Chondrocyte (in vitro differentiated cells): ENCODE measurements at places on chromosomes 3 and 15. TPM values are rescaled to one million over a fixed set of nuclear protein-coding genes. Genes with fewer than 3 reads are reported as not detected.

SCAPER gene
- total RNA-seq: 16.3 to 19.3 TPM (median 17.3 TPM) in 3 replicates

NRG4 gene
- not detected in 3 replicates for total RNA-seq

CMSS1 gene
- 19.5 to 57.6 TPM (median 22.3 TPM) in 3 replicates for total RNA-seq

MUC13 gene
- not detected in 3 replicates for total RNA-seq

GASK1A gene
- total RNA-seq: 0.17 TPM in 1 of 3 replicates, not detected in the others

DNA sequence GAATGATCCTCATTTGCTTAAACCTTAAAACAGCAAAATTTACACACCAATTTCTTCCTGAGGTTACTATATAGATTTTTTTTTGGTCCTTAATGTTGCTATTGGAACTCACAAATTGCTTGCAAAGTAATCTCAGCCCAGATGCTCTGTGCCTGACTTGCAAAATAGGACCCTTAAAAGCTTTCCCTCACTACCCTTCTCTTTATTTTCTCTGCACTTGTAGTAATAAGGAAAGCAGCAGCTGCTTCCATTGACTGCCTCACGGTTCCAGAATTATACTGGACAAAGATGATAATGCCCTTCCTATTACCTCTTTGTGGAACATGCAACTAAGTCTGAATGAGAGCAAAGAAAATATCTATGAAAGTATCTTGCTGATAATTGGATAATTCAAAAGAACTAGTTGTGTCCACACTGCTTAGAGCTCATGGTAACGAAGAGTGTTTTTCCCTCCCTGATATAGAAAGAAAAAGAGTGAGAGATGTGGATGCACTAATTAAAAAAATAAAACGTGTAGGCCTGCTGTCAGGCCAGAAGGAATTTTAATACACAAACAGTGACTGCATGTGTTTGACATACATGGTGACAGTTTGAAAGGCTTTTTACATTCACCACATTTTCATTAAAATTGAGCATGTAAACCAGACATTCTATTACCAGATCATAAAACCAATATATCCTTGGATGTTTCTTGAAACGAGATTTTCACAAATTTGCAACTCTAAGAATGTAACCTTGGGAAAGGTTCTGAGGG, 783.1 kb downstream of the GBE1 start:
- DNase-seq: no peak

DNA sequence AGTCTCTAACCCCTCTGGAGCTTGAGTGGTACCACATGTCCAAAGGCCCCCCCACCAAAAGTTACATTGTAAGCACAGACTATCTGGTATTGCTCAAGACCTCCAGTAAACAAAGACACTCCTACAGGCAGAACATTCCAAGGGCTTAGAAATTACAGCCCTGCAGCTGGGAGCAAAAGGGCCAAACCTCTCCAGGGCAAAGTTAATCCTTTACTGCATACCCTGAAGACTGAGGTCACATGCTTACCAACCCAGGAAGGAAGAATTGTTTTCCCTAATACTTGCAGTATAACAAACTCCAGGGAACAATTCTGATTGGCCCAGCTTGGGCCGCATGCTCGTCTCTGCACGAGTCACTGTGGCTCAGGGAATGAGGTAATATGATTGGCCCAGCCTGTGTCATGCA, 266.1 kb upstream of the NR2F2 start:
- DNase-seq: no peak

GRCh38 chr15:91320101-91320500, 220.0 kb downstream of the SV2B start:
- no peak for DNase-seq
